ENCODE measurements at places on chromosomes 4 and X.

- no peaks in the 10 kb centered on the region for H3K27me3 ChIP-seq
- no peak overlapping the region for H3K27ac ChIP-seq
- no peaks in the 10 kb centered on the region for H3K36me3 ChIP-seq
- DNase-seq: no peak
Measured at GRCh38 chr4:52263607-52264006, 212.5 kb downstream of the SPATA18 start.

DNA sequence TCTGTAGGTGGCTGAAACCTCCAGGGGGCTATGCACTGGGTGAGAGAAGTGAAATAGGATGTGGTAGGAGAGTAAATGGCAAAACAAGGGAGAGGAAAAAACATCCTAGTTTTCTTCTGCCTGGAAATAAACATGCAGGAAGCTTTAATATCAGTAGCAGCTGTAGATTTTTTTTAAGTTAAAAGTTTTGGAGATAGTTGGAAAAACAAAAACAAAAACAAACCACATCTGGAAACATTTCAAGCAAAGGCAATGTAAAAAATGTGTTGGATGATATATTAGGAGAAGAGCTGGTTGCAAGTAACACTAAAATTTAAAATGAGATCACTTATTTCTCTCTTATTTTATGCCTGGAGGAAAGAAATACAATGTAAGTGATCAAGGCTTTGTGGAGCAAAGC is 388.0 kb downstream of the SPRY1 start:
- DNase-seq: no peak
- H3K4me3 ChIP-seq: no peak overlapping the region
- H3K4me1 ChIP-seq: no peaks in the 10 kb centered on the region
- no peak overlapping the region for H3K27ac ChIP-seq
- no peaks in the 10 kb centered on the region for H3K36me3 ChIP-seq

DNA sequence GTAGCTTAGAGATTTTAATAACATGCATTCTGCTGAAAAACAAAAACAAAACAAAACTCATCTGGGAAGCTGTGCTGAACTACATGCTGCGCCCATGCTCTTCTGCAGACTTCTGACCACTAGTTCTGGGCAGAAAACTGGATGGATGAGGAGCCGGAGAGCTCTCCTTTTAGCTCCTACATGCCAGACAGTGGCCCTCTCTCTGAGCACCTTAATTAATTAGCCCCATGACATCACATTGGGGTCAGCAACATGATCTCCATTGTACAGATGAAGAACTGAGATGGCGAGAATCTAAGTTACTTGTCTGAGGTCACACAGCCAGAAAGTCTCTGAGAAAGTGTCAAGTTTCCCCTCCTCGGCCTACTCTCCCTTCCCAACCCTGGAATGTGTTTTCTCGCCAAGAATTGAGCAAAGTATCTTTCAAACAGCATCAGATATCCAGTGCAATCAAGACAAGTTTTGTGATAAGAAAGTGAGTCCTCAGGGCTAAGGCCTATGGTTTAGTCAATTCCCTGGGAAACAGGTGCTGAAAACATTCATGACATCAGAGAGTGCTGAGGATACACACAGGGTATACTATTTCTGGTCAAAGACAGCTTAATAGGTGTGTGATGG is 21.6 kb downstream of the SCD5 start:
- DNase-seq: no peak
- H3K36me3 ChIP-seq: no peaks in the 10 kb centered on the region
- H3K4me1 ChIP-seq: peaks cover 6% of the 10 kb centered on the region

DNA sequence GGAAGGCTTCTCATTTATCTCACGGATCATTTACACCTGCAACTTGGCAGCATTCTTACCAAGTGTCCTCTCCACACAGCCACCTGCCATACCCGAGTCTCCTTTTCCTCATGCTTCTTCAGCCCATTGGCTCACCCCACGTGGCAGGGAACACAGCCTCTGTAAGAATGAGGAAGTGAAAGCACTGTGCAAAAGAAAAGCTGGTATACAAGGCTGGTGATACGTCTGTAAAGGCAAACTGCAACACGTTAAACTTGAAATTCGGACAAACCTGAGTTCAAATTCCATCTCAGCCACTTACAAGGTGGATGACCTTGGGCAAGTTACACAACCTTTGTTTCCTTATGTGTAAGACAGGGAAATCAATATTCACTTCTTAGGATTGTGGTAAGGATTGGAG is 164.0 kb upstream of the RASGEF1B start:
- peak overlapping the region; percentile 72 for H3K27ac ChIP-seq
- DNase-seq: peak; percentile 28
- no peak overlapping the region for H3K4me3 ChIP-seq
- no peaks in the 10 kb centered on the region for H3K27me3 ChIP-seq
- no peaks in the 10 kb centered on the region for H3K36me3 ChIP-seq
- H3K4me1 ChIP-seq: peaks cover 21% of the 10 kb centered on the region

- H3K27ac ChIP-seq: no peak overlapping the region
- no peak overlapping the region for H3K4me3 ChIP-seq
- no peak for DNase-seq
- H3K27me3 ChIP-seq: no peaks in the 10 kb centered on the region
- H3K36me3 ChIP-seq: no peaks in the 10 kb centered on the region
Measured at GRCh38 chr4:138761638-138762220, 253.9 kb upstream of the NOCT start.

DNA sequence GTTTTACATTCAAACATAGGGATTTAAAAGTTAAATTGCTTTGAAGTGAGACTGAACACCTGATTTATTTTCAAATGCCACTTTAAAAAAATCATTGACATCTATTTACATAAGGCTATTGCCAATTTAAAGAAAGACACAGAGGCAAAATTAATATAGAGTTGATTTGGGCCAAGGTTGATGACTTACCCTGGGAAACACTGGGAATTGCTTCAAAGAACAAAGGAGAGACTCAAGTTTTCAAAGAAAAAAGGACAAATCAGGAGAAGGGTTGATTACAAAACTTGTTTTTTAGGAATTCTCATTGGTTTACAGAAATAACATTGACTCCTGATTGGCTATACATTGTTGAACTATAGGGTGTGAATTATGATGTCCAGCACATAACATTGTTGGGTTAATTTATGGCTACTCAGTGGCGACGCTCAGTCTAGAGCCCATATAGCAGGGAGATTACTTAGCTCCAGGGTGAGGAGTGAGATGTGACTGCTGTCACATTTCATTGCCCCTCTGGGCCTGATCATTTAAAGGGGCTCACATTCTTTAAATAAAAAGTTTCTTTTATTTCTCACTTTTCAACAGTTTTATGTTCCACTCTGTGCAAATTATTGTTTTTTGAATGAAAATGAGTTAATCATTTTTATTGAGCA is 184.6 kb downstream of the SPATA18 start:
- H3K27me3 ChIP-seq: no peaks in the 10 kb centered on the region
- H3K4me1 ChIP-seq: no peaks in the 10 kb centered on the region
- H3K27ac ChIP-seq: no peak overlapping the region
- H3K4me3 ChIP-seq: no peak overlapping the region
- no peak for DNase-seq

DNA sequence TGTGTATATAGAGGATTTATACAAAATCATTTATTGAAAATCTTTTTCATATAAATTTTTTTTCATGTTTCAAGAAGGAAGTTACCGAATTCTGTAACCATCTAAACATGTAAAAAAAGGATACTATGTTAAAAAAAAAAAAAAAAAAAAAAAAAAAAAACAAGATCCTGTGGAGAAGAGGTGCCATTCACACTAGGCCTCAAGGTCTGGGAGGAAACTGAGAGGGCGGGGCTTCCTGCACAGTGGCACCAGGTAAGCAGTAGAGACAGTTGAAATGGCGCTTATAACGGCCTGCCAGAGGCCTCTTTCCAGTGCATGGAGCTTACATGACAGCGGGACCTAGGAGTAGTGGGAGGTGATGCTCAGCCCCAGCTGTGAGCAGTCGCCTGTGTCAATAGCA is 17.5 kb downstream of the TRAPPC2 start:
- no peak overlapping the region for H3K4me3 ChIP-seq
- DNase-seq: no peak
- H3K36me3 ChIP-seq: no peaks in the 10 kb centered on the region
- no peak overlapping the region for H3K27ac ChIP-seq

GRCh38 chrX:53686151-53686885 is at the start of gene HUWE1:
TSS of gene HUWE1 (minus strand) at chrX:53686719. CDS start at chrX:53654107, 32,612 bp downstream.
- H3K27me3 ChIP-seq: no peaks in the 10 kb centered on the region
- H3K4me1 ChIP-seq: no peaks in the 10 kb centered on the region
- peak within 1 kb of the TSS; percentile 67 for H3K27ac ChIP-seq
- peak within 1 kb of the TSS; percentile 80 for H3K4me3 ChIP-seq
- DNase-seq: peak; percentile 81
- peaks cover 1% of the 10 kb centered on the region for H3K36me3 ChIP-seq

- H3K27me3 ChIP-seq: no peaks in the 10 kb centered on the region
- H3K36me3 ChIP-seq: no peaks in the 10 kb centered on the region
- no peaks in the 10 kb centered on the region for H3K4me1 ChIP-seq
- no peak overlapping the region for H3K27ac ChIP-seq
- H3K4me3 ChIP-seq: no peak overlapping the region
Measured at GRCh38 chr4:109065006-109065405, 237.5 kb downstream of the COL25A1 start.

GRCh38 chr4:82515705-82516104 is 46.1 kb downstream of the TMEM150C start:
- no peaks in the 10 kb centered on the region for H3K36me3 ChIP-seq
- H3K27me3 ChIP-seq: no peaks in the 10 kb centered on the region
- no peak overlapping the region for H3K27ac ChIP-seq
- peaks cover 18% of the 10 kb centered on the region for H3K4me1 ChIP-seq
- no peak overlapping the region for H3K4me3 ChIP-seq
